ENCODE measurements at places on chromosomes 4 and X.

- no peak for DNase-seq
Observed at GRCh38 chrX:153719238-153719637, 4.9 kb downstream of the BCAP31 start.

GRCh38 chrX:18354369-18355223 is at the start of gene SCML2:
Gene SCML2 (minus strand): TSS chrX:18354688. CDS start chrX:18334071, 20,617 bp downstream.
- DNase-seq: peak; percentile 24

- DNase-seq: no peak
Observed at GRCh38 chrX:48003367-48003757, 427 bp downstream of the ZNF182 start.

- no peak for DNase-seq
Observed at GRCh38 chr4:165191348-165191656, 16.1 kb upstream of the KLHL2 start.

DNA sequence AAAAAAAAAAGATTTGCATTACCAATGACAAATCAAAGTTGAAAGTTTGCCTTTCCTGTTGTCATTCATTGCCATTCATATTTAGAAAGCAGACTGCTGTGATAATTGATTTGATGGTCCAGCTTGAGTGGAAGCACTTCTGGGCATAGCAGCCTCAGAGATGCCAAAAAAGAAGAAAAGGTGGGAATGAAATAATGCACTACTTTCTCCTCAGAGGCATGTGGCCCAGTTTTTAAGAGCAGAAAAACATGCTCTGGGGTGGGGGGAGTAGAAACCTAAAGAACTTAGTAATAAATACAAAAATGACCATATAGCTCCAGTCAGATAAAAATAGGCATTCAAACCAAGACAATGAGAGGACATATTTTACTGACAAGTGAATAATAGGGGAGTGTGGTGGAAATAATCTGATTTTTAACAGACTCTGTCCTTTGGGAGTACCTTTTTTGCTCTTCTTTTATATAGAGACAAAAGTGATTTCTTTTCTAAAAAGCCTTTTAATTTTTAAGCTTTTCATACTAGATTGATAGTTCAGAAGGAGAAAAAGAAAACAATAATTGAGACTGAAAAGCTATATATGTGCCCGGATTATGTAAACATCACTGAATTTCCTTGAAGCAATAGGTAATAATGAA is 599.1 kb downstream of the RPA4 start:
- DNase-seq: no peak
